ENCODE measurements at places on chromosomes 16 and 17.

- DNase-seq = no peak
Observed at GRCh38 chr17:6072611-6073010, 2.4 kb downstream of the WSCD1 start.

- DNase-seq = no peak
Observed at GRCh38 chr16:29023279-29024277, 38.7 kb downstream of the LAT start.

GRCh38 chr17:41919840-41920579 is 1.3 kb upstream of the ACLY start:
- DNase-seq = peak; percentile 42

GRCh38 chr17:27548369-27548768 is 82.6 kb upstream of the LGALS9 start:
- no peak for DNase-seq

GRCh38 chr16:57474671-57475661 is 11.3 kb downstream of the DOK4 start:
- no peak for DNase-seq

DNA sequence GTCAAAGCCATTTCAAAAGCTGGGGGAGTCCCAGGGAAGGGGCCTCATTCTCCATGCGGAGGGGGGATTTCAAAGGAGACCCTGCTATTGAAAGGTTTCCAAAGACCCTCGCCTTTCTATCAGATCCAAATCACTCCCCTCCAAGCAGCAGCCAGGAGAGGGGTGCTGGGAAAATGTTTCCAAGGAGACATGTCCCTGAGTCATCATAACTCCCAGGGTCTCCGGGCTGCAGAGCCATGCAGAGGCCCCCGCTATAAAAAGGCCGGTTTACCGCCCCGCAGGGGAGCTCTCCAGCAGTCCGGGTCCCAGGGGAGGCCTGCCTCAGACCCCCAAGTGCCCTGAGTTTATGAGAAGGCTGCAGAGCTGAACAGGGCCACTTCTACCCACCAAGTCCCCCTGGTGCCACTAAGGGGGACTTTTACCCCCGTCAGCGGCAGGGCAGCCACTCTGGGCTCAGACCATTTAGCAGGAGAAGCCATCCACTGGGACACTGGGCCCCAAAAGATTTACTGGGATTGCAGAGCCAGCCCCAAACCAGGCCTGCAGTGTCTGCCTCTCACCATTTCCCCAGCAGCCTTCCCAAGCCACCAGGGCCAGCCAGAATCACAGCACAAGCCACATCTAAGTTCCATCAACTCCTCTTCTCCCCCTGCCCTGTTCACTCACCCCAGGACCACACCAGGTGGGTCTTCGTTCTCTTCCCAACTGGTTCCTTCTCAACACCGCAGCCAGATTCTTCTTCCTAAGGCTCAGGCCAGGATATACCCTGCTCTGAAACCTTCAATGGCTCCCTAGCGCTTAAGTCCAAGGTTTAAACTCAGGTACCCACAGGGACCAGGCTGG is 234.4 kb downstream of the ZNF423 start:
- no peak for DNase-seq

Data from AG10803 (cell line).